Erythroblast (primary cell): ENCODE measurements at places on chromosomes 4 and X.

DNA sequence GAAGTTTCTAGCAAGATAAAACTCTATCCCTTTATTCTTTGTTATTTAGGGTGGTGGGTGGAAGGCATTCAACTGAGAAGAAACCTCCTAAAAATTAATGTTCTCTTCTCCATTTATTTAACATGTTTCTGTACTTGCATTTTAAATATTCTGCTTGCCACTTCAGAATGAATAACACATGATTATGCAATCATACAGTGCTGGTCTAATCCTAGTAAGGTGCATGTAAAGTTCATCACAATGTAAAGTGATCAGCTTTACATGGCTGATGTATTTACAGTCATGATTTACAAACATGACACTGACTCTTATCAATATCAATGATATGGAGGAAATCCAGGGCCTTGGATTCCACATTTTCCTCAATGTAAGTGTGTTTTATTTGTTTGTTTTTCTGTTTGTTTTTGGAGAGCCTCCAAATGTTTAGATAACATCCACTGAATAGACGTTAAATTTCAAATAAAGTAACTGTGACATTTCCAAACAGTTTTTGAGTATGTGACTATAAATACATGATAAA, 342.1 kb upstream of the CTSO start:
- no peak for DNase-seq

GRCh38 chr4:187826725-187827124, 168.8 kb upstream of the ZFP42 start:
- DNase-seq, result no peak

DNA sequence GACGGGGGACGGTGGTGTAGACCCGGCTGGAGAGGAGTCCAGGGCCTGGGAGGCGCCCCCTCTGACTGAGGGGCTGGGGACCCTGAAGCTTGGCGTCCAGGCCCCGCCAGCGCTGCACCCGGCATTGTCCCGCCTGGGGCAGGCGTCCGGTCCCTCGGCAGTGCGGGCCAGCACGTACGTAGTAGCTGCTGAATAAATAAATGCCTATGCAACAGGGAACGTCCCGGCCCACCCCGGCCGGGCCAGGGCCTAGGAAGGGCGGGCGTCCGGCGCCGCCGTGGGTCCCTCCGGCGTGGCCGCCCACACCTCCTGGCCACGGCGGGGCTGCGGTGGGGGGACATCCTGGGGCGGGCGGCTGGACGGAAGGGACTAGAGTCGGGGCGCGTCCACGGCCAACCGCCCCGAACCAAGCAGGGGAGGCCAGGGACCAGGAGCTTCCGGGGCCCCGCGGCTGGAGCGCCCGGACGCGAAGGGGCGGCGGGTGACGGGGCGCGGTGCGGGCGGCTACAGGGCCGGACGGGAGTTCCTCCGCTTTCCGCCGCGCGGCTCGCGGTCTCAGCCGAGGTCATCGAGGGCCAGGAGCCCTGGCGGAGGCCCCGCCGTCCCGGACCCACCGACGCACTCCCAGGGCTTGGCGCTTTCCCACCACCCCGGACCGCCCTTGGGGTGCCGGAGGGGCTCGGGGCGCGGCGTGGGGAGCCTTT, 886 bp upstream of the WWC2 start:
- peak; percentile 74 for DNase-seq

- peak; percentile 43 for DNase-seq
Measured at GRCh38 chr4:73653695-73654106, 33.5 kb upstream of the RASSF6 start.

DNA sequence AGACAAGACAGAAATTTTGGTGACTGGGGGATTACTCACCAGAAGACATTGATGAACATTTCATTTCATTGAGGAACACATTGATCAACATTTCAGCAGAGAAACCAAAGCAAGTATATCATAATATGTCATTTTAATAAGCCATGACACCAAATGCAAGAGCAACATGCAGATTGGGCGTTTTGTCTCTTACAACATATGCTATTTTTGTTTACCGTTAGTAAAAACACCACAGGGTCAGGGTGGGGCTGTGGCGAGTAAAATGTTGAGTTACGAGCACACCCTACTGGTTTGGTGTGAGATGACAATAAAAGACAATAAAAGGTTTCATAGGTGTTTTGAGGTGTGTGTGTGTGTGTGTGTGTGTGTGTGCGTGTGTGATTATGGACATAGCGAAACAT, 294.5 kb downstream of the PDGFC start:
- DNase-seq, result peak; percentile 27

GRCh38 chr4:158770671-158771070, 1.8 kb downstream of the FNIP2 start:
- peak; percentile 20 for DNase-seq

DNA sequence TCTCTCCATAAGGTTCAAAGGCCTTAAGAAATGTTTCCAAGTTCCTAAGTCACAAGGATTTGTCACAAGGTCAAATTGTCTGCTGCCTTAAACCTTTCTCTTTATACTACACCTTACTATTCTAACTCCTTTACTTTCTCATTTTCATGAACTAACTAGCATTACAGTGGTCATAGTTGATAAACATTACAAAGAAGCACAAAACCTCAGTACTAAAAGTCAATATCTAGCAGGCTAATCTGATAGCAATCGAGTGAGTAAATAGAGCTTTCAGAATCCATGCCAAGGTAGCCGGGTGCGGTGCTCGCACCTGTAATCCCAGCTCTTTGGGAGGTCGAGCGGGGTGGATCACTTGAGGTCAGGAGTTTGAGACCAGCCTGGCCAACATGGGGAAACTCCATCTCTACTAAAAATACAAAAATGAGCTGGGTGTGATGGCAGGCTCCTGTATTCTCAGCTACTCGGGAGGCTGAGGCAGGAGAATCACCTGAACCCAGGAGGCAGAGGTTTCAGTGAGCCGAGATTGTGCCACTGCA, 510.0 kb downstream of the GBA3 start:
- no peak for DNase-seq

- DNase-seq, result no peak
Measured at GRCh38 chr4:29047341-29048041, 1672.7 kb upstream of the PCDH7 start.
